ENCODE measurements at places on chromosomes 11 and 22.

DNA sequence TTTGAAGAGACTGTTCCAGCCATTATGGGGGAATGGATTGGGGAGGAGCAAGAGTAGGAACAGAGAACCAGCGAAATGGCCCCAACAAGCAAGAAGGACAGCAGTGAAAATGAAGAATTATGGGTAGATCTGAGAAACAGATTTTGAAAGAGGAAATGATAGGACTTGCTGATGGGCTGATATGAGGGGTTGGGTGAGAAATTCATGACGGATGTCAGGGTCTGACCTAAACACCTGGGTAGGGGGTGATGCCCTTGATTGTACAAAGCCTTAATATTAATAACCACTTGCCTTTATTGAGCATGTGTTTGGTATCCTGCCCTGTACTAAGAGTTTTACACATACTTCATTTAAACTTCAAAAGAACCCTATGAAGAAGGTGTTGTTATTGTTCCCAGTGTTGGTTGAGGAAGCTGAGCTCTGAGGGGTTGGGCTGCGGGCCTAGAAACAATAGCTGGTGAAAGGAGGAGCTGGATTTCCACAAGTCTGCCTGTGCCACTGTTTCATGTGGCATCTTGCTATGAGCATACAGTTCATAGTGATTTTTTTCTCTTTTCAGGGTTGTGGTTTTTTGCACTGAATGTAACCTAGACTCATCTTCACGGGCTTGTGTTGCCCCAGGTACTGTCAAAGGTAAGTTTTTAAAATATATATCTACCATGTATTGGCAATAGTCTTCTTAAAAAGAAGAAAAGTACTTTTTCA, 61.1 kb upstream of the TNRC6B start:
- no peak for DNase-seq

DNA sequence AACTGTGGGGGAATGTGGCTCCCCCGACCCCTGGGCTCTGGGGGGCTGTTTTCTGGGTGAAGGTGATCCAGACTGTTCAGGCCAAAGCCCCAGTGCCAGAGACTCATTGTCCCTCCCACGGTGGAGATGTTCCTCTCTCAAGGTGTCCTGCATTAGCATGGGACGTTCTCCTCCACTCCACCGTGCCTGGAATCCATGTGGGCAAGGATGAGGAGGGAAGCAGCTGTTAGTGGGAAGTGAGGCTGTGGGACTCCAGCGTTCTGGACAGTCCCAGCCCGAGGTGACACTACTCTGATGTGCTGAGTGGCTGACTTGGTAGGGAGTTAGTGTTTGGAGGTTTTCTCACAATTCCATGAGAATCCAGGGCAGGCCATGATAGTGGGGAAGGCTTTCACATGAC, 31.4 kb upstream of the CLDN5 start:
- DNase-seq: no peak

DNA sequence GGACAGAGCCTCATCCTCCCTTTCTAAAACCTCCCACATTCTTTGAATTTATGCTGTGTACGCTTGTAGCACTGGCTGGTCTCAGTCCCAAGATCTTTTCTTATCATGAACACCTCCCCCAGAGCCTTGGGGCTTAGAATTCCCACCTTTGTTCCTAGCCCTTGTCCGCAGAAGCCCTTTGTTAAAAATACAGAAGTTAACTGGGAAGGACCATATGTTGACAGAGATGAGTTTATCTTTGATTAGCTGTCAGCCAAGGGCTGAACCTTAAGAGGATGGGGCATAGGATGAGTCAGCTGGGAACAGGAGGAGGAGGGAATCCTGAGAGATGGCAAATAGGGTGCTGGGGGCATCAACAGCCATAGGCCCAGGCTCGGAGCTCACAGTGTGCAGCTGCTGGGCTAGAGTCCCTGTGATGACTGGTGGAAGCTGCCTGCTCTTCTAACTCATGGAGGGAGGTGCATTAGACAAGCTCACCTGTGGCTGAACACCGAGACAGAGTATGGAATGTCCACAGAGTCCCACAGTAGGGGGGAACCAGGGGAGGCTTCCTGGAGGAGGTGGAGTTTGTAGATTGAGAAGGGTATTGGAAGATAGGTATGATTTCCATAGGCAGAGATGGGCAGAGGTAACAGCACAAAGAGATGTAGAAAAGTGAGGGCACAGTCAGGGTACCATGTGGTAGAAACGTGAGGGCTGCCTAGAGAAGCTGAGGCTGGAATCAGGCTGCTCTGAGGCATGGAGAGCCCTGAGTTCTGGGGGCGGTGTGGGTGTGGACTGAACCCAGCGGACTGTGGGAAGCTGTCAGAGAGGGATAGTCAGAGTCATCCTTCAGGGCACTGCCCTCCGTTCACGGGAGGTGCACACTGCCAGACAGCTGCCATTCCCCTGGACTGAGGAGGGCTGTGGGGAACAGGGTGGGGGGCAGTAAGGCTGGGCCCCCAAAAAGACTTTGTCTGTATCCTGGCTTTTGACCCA, 9.9 kb downstream of the MICAL2 start:
- no peak for DNase-seq

DNA sequence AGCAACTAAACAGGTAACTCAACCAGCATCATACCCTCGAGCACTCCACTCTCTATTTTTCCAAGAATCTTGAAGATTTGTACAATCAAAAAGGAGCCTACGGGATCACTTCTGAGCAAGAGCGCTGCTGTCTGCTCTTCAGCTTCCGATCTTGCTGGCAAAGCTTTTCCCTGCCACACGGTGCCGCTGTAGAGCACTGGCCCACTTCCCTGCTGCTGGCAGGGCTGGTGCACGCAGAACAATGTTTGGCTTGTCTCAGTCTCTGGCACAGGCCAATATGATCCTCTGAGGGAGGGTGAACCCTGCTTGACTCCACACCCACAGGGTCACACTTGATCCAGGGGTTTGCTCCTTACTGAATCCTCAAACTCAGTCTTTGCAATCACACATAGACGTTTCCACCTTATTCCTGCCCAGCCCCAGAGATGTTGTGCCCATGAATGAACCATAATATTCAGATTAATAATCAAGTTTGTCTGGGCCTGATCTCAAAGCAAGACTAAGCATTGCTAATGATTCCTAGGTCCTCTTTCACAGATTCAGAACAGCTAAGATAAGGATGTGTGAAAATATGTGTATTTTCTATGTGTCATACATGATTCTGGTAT, 536.6 kb downstream of the SOX6 start:
- peak; percentile 38 for DNase-seq

GRCh38 chr22:29129808-29130140, 56.9 kb downstream of the KREMEN1 start:
- no peak for DNase-seq

- DNase-seq: no peak
Observed at GRCh38 chr11:130831976-130832375, 84.3 kb downstream of the SNX19 start.

GRCh38 chr11:129828301-129828836, 12.7 kb downstream of the TMEM45B start:
- DNase-seq: no peak

DNA sequence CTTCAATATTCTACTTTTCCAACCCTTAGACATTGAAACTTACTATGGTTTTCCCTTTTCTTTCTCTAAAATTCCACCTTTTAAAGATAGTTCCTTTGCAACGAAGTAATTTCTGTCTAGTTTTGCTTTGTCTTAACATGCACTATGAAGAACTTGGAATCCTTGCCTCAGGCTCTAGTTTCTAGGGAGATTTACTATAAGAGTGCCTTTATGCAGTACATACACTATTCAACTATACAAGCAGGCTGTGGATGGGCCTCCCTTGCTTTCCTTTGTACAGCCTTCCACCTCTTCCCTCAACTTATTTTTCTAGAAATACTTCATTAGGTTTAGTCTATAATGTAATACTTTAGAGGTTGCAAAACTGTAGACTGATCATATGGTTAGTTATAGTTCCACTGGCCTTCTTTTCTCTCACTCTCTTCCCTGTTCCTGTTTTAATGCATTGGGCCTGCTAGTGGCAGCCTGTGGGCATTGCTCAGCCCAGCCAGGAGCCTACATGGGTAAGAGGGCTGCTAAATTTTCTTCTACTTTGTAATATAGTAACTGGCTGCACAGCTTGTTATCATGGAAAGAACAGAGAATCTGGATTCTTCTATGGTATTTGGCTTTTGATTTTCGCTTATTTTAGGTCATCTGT, 100.2 kb downstream of the C11orf87 start:
- DNase-seq: no peak

GRCh38 chr11:68839054-68839865, 2.5 kb downstream of the CPT1A start:
- DNase-seq: peak; percentile 95

- DNase-seq: no peak
Observed at GRCh38 chr11:89235083-89235482, 57.4 kb downstream of the TYR start.

- peak; percentile 10 for DNase-seq
Observed at GRCh38 chr11:48054994-48055291, 74.6 kb downstream of the PTPRJ start.

GRCh38 chr22:45638834-45639746, 32.5 kb upstream of the ATXN10 start:
- DNase-seq: no peak

GRCh38 chr11:61125310-61125684, 23.0 kb downstream of the CD5 start:
- DNase-seq: no peak

DNA sequence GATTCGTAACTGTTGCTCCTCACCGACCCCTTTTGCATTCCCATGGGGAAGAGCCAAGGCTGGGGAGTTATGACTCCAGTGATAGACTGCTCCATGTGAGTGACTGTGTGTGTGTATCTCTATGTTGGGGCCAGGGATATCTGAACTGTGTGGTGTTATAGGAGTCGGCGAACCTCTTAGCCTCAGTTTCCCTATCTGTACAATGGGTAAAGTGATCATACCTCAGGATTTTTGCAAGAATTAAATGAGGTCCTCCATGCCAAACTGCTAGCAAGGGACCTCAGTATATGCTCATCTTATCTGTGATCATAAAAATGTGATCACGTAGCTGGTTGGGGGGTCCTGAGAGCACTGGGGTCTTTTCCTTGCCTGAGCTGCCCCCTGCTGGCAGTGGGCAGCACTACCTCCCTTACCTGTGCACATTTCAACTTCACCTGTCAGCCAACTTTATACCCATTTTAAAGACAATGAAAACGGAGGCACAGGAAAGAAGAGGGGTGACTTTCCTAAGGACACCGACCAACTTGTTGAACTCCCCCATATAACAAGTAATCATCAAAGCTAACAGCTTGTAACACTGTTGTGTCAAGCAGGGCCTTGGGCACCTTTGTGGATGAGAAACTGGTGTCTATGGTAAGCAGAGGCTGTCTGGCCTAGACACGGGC, 1.4 kb upstream of the DPP3 start:
- no peak for DNase-seq

- DNase-seq: no peak
Observed at GRCh38 chr22:17540481-17540880, 22.8 kb upstream of the SLC25A18 start.

DNA sequence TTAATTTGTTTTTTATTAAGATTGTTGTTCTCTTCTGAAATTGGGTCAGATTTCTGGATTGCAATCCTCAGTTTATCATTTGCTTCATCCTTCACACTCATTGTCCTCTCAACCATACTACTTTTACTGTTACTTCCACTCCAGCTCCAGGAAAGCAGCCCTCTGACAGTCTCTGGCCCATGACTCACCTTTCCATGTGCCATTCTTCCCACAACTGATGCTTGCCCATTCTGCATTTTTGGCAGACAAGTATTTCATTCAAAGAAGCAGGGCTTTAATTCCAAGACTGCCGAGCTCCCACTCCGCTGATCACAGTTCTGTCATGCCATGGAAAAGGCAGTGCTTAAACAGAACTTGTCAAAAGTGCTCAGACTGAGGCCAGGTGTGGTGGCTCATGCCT, 139.2 kb downstream of the WNT11 start:
- DNase-seq: no peak

- DNase-seq: no peak
Observed at GRCh38 chr11:69321877-69322361, 28.0 kb downstream of the MYEOV start.

GRCh38 chr22:44261861-44262595, 50.7 kb downstream of the SHISAL1 start:
- DNase-seq: no peak

DNA sequence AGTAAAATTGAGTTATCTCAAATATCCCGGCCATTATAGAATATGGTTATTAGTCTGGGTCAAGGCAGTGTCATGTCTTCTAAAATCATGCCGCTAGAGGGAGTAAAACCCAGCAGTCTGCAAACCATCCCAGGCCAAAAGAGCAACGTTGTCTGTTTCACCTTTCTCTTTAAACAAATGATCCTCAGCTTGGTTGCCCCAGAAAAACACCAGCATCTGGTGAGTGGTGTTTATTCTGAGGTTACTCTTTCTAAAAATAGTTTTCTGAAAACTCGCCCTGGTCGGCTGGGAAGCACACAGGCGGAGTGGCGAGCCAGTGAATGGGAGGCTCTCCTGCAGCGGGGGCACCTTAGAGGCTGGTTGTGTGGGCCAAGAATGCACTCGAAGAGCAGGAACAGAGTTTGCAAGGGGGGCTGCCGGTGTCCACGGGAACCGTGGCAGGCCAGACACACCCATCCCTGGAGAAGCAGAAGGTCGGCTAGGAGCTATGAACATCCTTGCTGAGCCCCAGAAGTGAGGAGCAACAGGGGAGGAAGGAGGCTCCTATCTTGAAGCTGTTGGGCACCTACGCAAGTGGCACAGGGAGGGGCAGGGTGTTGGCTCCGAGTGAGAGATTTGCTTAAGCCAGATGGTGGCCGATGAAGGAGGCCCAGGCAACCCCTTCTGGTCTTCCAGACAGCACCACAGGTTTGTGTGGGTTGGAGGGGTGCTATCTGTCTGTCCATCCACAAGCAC, 297.1 kb downstream of the ETS1 start:
- DNase-seq: peak; percentile 59

DNA sequence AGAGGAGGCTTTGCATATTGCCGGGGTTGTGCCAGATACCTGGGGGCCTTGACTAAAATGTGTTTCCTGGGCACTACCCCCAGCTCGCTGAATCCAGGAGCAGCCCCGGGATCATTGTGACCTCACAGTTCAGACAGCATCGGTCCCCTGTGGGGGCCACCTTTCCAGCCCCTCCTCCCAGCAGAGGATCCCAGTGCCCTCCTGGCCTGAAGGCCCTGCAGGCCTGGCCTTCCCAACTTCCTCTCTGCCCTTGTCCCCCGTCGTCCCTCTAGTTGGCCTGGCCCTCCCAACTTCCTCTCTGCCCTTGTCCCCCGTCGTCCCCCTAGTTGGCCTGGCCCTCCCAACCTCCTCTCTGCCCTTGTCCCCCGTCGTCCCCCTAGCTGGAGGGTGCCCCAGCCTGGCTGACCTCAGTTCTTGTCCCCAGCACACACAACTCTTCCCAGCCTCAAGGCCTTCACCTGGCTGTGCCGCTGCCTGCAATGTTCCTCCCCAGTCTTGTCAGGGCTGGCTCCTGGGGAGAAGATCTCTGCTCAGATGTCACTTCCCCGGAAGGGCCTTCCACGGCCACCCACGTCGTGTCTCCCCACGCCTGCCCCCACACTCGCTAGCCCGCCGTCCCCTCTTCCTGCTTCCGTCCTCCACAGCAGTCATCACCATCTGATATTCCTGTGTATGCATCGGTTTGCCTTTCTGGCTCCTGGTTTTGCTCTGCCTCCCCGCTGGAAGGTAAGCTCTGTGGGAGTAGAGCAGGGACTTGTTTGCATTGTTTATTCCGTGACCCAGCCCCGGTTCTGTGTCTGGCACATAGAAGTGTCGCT, 12.6 kb upstream of the ANO1 start:
- no peak for DNase-seq

Measured in stimulated activated CD4-positive, alpha-beta T cell treated with anti-CD3 and anti-CD28 coated beads, Interleukin-4, amount 100 ng/mL, for 48 hours (primary cell).